ENCODE measurements at places on chromosomes 6 and 20. TPM values are rescaled to one million over a fixed set of nuclear protein-coding genes. Genes with fewer than 3 reads are reported as not detected.

ME1 gene
- 4.8 TPM for polyA plus RNA-seq

KCNK16 gene
- polyA plus RNA-seq: not detected

PRSS35 gene
- polyA plus RNA-seq: 99.3 TPM

SLC22A16 gene
- not detected for polyA plus RNA-seq

ID4 gene
- 349 TPM for polyA plus RNA-seq

SLC17A1 gene
- not detected for polyA plus RNA-seq

EDN3 gene
- not detected for polyA plus RNA-seq

ANGPT4 gene
- polyA plus RNA-seq: 0.15 TPM

FLRT3 gene
- 6.3 TPM for polyA plus RNA-seq

Data from cardiac muscle cell (in vitro differentiated cells and primary cell).